ENCODE measurements at places on chromosomes 3 and 15.

GRCh38 chr3:138985932-138986331 is 20.1 kb downstream of the PRR23A start:
- H3K4me3 ChIP-seq = no peak overlapping the region
- peaks cover 9% of the 10 kb centered on the region for H3K27me3 ChIP-seq
- no peak for DNase-seq
- no peaks in the 10 kb centered on the region for H3K36me3 ChIP-seq
- no peak overlapping the region for H3K27ac ChIP-seq

GRCh38 chr3:194423317-194423716 is 24.3 kb upstream of the GP5 start:
- peak; percentile 16 for DNase-seq
- no peak overlapping the region for H3K4me3 ChIP-seq
- H3K4me1 ChIP-seq = peaks cover 8% of the 10 kb centered on the region

DNA sequence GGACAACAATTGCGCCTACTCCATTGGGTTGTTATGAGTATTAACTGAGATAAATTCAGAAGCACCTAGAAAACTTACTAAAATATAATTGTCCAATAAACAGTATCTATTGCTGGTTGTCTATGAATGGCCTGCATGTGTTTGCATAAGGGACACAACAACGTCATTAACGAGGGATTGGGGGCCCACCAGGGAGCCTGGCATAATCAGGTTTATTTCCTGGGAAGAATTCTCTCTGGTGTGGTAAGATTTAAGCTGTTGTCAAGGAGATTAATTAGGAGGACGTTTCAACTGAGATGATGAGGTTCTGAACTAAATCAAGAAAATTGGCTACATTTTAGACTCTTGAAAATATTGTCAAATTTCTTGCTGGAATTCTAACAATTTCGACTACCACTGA is 176.1 kb upstream of the CDIN1 start:
- DNase-seq = no peak
- peaks cover 7% of the 10 kb centered on the region for H3K4me1 ChIP-seq
- H3K27ac ChIP-seq = no peak overlapping the region
- no peaks in the 10 kb centered on the region for H3K27me3 ChIP-seq
- no peak overlapping the region for H3K4me3 ChIP-seq

GRCh38 chr15:89754361-89755154 is 3.5 kb upstream of the MESP1 start:
- peaks cover 2% of the 10 kb centered on the region for H3K4me1 ChIP-seq
- H3K27me3 ChIP-seq = peaks cover 6% of the 10 kb centered on the region
- no peaks in the 10 kb centered on the region for H3K36me3 ChIP-seq
- H3K27ac ChIP-seq = no peak overlapping the region

- no peak overlapping the region for H3K27ac ChIP-seq
- H3K4me3 ChIP-seq = no peak overlapping the region
- DNase-seq = no peak
- H3K36me3 ChIP-seq = peaks cover 8% of the 10 kb centered on the region
These were observed 25.5 kb downstream of the CHP1 start for GRCh38 chr15:41256577-41257038.

Measured in IMR-90 (cell line).